Activated CD4-positive, alpha-beta T cell treated with anti-CD3 and anti-CD28 coated beads, Interleukin-2, amount 10 ng/mL, durations not matched to agents 24 days and 14 days (primary cell): ENCODE measurements at places on chromosomes 7 and 10. TPM values are rescaled to one million over a fixed set of nuclear protein-coding genes. Genes with fewer than 3 reads are reported as not detected.

Gene AKR1C4
- not detected in 2 replicates for total RNA-seq

Gene OR2F2
- not detected in 2 replicates for total RNA-seq

Gene SPDYE18
- total RNA-seq = 0.26 TPM in 1 of 2 replicates, not detected in the other

Gene AKR1C8
- total RNA-seq = not detected in 2 replicates

Gene OR6B1
- not detected in 2 replicates for total RNA-seq
